Stimulated activated CD8-positive, alpha-beta memory T cell treated with anti-CD3 and anti-CD28 coated beads, Interleukin-7, amount 100 ng/mL, for 4 hours (primary cell): ENCODE measurements at places on chromosomes 3 and 15.

GRCh38 chr3:192026661-192027060, 565.7 kb downstream of the PYDC2 start:
- DNase-seq: no peak

- no peak for DNase-seq
Observed at GRCh38 chr3:156631323-156631722, 43.1 kb upstream of the TIPARP start.

DNA sequence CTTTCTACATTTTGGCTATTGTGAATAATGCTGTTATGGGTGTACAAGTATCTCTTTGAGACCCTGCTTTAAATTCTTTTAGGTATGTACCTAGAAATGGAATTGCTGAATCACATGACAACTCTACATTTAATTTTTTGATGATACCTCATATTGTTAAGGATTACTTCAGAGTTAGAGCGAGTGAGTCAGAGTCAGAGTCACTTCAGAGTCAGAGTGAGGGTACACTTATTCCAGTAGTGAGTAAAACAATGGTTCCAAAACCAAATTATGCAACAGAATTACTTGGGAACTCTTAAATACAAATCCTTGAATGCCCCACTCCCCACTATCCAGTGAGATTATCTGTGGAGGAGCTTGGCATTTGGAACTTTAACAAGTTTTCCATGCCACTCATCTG, 50.3 kb upstream of the SNRK start:
- no peak for DNase-seq

- no peak for DNase-seq
Observed at GRCh38 chr3:172173316-172174254, 134.2 kb downstream of the FNDC3B start.

- no peak for DNase-seq
Observed at GRCh38 chr15:74411686-74412085, 22.1 kb downstream of the SEMA7A start.

DNA sequence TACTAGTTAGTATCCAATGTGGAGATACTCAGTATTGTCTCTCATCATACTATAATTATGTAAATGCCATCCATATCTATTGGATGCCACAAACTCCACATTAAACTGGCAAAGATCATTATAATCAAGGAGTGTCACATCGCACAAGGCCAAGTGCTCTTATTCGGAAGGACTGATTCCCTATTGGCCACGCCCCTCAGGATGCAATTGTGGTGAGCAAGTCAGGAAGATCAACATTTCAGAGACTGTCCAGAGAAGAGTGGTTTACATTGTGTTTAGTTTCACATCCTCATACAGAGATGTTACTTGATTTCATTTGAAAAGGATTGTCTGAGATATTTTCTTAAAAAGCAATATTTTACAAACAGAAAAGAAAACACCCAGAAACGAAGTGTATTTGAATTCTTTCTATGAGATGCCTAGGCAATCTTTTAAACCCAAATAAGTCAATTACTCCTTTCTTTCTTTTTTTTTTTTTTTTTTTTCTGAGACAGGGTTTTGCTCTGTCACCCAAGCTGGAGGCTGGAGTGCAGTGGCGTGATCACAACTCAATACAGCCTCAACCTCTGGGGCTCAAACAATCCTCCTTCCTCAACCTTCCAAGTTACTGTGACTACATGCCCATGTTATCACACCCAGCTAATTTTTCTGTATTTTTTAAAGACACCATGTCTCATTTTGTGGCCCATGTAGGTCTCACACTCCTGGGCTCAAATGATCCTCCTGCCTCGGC, 369.1 kb downstream of the RBMS3 start:
- no peak for DNase-seq

- DNase-seq: no peak
Observed at GRCh38 chr15:35876762-35877161, 330.8 kb upstream of the DPH6 start.
